ENCODE measurements at places on chromosomes 2 and 18.
A peak's percentile ranks its signal among the peaks of the same experiment; 100 is the strongest.

GRCh38 chr2:8312861-8313830 lies 368.7 kb upstream of the ID2 start:
- DNase-seq = no peak

DNA sequence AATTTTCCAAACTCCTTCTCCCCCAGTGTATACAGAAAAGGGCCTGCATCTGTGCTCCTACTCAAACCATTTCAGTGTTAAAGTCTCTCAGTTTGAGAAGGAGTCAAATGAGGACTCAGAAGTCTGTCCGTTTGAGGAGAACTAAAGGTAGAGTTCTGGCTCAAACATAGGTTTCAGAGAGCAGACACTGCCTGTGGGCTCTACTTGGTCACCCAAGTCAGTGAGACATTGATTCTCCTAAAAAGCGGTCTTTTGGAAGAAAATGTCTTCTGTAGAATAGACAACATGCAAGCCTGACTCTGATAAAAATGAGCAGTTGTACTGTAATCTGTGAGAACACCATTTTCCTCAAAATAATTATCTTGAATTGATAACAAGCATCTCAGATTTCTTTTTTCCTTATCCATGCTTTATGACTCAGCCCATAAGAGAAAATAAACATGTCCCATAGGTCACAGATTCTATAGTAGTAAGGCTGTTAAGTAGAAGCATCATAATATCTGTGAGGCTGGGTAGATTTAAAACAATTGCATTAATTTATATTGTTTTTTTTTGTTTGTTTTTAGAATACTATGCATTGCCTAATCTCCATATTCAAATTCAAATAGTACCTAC lies 82.8 kb downstream of the ASXL3 start:
- no peak for DNase-seq

DNA sequence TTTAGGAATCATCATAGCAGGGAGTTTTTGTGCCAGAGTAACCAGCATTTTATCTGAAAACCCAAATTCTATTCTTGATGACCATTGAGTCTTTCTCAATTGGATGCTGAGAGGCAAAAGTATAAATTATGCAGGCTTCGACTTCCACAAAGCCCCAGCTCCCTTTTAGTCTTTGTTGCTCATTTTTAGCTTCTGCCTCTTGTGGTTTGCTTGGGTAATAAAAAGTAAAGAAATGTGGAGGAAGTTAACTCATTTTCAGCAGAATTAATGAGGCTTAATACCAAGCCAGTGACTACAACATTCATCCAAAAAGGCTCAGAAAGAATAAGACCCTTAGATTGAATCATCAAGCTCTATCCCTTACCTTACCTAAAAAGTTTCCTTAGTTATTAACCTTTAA lies 18.6 kb downstream of the ERMN start:
- DNase-seq = no peak

DNA sequence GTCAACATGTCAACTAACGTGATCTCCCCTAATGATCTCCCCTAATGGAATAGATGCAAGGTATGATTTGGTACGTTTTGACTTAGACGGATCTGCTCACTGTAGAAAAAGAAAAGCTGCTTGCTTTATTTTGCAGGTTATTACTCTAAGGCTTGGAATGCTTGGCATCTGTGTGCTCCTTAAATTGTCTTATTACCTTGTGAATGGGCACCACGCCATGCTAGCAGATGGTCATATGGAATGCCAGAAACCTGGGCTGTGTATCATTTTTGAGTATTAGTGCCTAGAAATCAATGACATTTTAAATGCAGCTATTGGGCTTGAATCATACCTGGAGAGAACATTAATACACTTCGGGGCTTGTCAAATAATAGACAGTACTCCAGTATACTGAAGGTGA lies 16.5 kb upstream of the FIGN start:
- no peak for DNase-seq

DNA sequence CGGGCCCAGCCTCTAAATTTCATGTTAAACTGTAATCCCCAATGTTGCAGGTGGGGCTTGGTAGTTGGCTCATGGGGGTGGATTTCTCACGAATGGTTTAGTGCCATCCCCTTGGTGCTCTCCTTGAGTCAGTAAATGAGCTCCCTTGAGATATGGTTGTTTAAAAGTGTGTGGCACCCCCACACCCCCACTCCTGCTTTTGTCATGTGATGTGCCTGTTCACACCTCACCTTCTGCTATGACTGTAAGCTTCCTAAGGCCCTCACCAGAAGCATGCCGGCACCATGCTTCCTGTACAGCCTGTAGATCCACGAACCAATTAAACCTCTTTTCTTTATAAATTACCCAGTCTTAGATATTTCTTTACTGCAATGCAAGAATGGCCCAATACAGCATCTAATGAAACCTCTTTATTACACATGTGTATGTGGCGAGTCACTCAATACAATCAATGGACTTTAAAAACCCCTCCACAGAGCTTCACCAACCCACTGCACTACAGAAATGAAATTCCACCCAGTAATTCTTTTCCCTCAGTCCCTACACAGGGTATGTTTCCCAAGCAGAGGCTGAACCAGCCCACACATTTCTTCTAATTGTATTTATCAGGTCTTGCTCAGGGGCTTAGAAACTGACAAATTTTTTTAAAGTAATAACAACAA lies 47.3 kb downstream of the WDFY1 start:
- DNase-seq = no peak

GRCh38 chr18:79200546-79201268 lies 131.5 kb downstream of the ATP9B start:
- peak; percentile 36 for DNase-seq

DNA sequence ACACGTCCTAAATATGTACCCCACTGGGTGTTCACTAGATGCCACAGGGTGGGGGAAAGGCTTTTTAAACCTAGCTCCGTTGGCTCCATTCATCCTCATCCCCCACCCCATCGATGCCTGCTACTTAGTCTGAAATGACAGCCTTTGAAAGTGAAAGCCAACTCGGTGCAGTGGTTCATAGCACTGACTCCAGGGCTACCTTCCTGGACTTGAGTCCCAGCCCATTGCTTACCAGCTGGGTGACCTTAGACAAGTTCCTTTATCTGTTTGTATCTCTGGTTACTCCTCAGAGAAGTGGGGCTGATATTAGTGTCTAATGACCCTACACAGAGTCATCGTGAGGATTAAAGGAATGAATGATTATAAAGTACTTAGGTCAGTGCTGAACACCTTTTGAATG lies 24.4 kb downstream of the EHD3 start:
- no peak for DNase-seq

DNA sequence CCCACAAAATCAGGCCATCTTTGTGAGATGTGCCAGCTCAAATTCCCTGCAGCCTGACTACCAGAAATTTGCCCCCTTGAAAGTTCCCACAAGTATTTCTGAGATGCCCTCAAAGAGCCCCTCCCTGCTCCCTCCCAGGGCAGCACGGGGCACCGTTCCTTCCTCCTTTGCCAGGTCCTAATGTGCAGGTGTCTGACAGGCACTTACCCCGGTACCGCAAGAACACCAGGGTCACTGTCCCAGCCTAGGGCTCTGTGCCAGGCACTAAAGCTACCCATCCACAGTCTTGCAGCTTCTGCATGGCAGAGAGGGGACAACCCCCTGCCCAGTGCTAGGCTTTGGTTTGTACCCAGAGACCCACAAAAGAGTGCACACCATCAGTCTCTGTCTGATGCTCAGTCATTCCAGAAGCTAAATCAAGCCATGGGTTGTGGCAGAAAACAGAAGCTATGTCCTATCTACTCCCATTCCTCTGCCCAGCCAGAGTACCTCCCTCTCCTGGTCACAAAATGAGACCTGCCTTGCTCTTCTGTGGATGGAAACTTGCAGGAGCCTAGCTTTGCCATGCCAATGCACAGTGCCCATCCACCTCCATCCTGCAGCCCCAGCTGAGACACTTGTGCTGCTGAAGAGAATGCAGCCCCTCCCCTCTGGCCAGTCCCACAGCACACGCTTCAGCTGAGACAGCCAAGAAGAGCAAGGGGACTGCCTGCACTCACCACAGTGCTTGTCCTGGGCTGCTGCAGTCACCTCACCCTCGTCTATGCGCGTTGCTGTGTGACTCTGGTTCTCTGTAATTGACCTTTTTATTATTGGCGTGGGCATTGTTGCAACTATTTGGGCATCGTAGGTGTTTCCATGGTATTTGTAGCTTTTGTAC lies 48.7 kb downstream of the INPP5D start:
- no peak for DNase-seq

GRCh38 chr2:37773371-37774130 lies 102.1 kb upstream of the CDC42EP3 start:
- no peak for DNase-seq

DNA sequence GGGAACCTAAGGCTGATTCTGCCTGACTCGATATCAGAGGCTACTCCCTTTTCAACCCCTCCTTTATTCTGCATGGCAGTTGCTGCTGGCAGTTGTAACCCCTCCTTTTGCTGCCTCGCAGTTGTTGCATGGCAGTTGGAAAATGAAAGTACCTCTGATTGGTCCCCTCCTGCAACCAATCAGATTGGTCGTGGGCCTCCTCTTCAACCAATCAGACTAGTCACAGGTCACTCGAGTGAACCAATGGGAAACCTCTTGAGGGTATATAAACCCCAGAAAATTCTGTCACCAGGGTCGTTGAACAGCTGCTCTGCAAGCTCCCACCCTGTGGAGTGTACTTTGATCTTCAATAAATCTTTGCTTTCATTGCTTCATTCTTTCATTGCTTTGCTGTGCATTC lies 294.3 kb upstream of the SLC8A1 start:
- DNase-seq = no peak

- DNase-seq = no peak
Measured at GRCh38 chr2:230972046-230972445, 23.9 kb upstream of the SPATA3 start.

- no peak for DNase-seq
Measured at GRCh38 chr2:38517284-38517683, 85.4 kb downstream of the HNRNPLL start.

DNA sequence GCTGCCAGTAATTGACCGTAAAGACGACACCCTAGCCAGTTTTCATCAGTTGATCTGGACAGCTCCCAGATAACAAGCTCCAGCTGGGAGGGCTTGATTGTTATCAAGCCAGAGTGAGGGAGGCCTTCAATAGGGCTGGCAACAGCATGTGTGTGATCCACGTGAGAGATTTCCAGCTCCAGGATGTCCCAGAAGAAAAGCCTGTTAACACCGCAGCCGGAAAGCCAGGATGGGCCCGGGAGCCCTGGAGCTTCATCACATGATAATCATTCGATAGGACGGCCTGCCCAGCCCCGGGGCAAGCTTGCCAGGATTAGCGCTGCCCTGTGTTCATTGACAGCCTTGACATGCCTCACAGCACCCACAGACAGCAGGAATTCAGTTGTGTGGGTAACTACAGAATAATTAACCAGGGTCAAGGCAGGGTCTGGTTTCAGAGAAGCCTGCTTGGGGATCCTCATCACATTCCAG lies 182.5 kb downstream of the C1D start:
- DNase-seq = no peak

GRCh38 chr18:33821503-33821902 lies 243.5 kb downstream of the ASXL3 start:
- DNase-seq = no peak

All from psoas muscle (tissue), 8 donors.